Activated naive CD8-positive, alpha-beta T cell treated with anti-CD3 and anti-CD28 coated beads, Interleukin-2, amount 50 U/mL, for 24 hours (primary cell): ENCODE measurements at places on chromosomes 5 and 9.
A peak's percentile ranks its signal among the peaks of the same experiment; 100 is the strongest.

GRCh38 chr9:87872079-87872624 lies 10.5 kb upstream of the SPATA31E1 start:
- DNase-seq = no peak

GRCh38 chr5:113807427-113807991 lies 294.0 kb downstream of the YTHDC2 start:
- DNase-seq = no peak

DNA sequence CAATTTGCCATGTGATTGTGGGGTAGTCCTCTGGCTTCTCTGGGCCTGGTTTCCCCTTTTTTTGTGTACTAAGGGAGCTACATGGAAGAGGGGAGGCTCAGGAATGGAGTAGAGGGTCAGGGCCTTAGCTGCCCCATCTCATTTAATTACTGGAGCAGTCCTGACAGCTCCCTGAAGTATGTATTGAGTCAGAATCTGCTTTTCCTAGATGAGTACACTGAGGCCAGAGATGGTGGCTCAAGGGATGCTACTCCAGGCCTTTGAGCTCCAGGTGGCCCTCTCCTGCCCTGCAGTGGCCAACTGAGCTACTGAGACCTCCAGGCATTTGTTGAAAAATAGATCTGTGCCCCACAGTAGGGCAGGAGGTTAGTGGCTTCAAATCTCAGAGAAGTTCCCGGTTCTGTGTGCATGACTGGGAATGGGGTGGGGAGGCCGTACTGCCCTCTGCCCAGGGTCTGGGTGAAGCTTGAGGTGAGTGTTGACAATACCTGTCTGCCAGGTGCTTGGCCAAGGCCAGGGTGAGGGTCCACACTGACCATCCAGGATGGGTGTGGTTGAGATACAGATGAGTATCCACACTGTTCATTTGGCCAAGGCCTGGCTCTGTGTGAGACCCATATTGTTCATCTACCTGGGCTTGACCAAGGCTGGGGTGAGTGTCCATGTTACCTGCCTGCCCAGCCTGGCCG lies 45.7 kb downstream of the CXXC5 start:
- no peak for DNase-seq

DNA sequence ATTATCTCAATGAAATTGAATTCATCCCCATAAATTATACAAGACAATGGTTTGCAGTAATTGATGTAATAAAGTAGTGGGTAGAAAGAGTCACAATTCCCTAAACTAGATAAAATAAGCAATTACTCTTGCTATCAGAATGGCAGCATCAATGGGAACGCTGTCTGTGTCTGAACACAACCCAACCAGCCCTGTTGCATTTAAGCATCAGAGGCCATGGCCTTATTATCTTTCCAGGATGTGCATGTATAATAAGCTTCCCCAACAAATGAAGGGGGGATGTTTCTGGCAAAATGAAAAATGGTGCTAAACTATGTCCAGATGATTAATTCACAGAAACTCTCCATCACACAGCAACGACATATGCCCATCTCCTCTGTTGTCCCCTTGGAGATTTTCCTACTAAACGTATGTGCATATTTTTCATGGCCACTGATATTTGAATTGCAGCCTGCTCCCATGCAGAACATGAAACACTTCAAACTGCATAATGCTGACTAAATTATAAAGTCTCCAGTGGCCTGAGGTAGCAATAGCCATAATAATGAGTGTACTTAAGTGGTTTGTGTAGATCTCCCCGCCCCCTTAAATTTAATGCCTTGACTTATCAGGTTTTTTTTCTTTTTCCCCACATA lies 306.9 kb upstream of the ADAMTS16 start:
- DNase-seq = no peak

DNA sequence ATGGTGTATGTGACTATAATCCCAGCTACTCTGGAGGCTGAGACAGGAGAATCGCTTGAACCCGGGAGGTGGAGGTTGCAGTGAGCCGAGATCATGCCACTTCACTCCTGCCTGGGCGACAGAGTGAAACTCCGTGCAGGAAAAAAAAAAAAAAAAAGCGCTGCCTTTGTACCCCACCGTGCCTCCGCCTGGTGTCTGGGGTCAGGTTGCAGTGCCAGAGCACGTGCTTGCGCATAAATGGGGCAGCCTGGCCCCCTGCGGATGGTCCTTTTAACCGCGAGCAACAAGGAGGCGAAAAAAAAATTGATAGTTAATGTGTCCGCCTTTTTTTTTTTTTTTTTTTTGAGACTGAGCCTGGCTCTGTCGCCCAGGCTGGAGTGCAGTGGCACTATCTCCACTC lies 6.3 kb upstream of the CCNB1 start:
- no peak for DNase-seq

- no peak for DNase-seq
Measured at GRCh38 chr5:10662661-10663488, 98.2 kb downstream of the DAP start.

- DNase-seq = peak; percentile 20
Measured at GRCh38 chr5:72956324-72957140, 691 bp downstream of the FCHO2 start.

DNA sequence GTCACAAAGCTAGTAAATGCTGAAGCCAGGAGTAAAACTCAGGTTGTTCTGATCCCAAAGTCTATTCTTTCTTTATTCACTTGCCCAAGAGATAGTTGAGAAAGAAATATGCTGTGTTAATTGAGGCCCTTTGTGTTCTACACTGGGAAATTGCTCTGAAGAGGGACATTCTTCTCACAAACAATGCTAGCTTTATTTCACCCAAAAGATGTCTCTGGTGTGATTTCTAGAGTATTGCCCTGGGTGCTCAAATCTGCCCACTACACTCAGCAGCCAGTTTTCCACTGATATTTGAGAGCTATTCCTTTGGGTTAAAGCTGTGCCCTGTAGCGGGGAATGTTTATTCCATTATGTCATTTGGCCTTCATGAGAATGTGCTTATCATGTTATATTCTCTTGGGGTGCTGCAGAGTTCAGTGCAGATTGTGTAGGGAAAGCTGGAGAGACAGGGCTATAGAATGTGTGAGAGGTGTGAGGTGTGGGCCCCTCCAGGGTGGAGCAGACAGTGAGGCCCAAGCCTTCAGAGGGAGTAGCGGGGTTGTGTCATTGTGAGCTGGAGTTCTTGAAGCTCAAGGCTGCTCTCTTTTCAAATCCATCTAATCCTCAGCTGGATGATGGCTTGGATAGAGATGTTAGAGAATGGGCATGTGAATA lies 21.0 kb upstream of the C5orf63 start:
- no peak for DNase-seq

GRCh38 chr5:75335952-75336614 lies 937 bp upstream of the HMGCR start:
- no peak for DNase-seq
